ENCODE measurements at places on chromosomes 1 and 21.

DNA sequence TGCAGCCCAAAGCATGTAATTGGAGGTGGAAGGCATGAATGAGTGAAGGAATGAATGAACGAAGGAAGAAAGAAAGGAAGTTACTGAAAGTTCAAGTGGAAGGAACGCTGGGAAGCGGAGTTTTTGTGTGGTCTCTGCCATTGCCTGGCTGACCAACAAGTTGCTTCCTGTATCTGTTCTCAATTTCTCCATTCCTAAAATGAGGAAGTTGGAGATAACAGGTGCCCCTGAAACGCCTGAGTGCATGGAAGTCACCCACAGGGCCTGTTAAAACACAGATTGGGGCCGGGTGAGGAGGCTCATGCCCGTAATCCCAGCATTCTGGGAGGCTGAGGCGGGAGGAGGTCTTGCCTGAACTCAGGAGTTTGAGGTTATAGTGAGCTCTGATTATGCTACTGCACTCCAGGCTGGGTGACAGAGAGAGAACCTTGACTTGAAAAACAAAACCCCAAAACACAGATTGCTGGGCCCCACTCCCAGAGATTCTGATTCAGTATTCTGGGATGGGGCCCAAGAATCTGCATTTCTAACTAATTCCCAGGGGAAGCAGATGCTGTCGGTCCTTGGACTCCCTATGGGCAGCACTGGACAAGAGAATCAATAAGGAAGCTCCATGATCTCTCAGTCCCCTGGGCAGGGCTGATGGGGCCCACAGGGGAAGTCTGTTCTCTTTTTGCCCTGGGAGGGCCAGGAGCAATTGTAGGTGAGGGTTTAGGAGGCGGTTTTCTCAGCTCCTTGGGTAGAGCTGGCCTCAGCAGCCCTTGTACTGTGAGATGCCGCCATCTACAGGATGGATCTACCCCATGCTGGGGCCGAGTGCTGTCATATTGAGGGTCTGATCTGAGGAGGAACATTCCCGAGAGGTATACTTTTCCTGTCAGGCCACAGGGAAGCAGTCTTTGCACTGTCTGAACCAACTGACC, 3.3 kb upstream of the CNR2 start:
- no peak for DNase-seq

- DNase-seq: no peak
Measured at GRCh38 chr1:53783056-53783455, 44.1 kb upstream of the GLIS1 start.

DNA sequence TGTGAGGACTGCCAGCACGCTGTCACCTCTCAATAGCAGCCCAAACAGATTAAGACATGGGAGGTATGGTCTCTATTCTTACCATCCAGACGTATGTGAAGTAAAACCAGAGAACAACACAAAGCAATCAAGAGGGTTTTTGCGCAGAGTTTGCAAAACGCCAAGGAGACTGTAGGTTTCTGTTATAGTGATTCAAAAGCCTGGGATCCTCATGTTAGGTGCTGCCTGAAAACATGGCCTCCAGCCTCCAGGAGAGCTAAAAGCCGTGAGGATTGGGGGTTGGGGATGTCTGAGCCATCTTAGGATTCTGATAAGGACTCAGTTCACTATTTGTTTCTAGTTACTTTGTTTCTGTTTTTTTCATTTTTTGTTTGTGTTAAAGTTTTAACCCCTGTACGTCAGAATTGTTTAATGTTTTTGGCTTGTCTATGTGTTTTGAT, 4.2 kb upstream of the CCT8 start:
- no peak for DNase-seq

- no peak for DNase-seq
Measured at GRCh38 chr21:37452227-37452626, 85.7 kb downstream of the DYRK1A start.

GRCh38 chr1:210231846-210232510, 618 bp upstream of the SERTAD4 start:
- no peak for DNase-seq

GRCh38 chr1:118504221-118504644, 319.2 kb upstream of the SPAG17 start:
- no peak for DNase-seq

DNA sequence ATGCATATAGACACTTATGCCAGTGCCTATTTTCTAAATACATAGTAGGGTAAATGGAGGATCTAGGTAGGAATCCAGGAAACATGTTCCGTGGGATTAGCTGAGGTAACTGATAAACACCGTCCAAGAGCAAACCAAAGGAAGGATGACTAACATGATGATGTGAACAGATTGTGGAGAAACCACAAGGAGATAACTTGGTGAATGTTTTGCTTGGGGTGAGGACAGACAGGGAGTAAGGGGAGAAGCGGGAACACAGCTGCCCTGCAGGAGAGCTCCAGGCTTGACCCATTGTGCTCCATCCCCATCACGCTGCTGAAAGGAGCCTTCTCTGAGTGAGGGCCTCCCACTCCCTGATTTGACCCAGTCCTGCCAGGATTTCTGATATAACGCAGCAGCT, 87.0 kb upstream of the ZC3H11B start:
- no peak for DNase-seq

- DNase-seq: no peak
Measured at GRCh38 chr1:93695411-93696005, 13.9 kb upstream of the BCAR3 start.

Measured in stimulated activated CD8-positive, alpha-beta memory T cell treated with anti-CD3 and anti-CD28 coated beads, Interleukin-15, amount 100 ng/mL, for 4 hours (primary cell).